ENCODE measurements at places on chromosomes 7 and 10.

DNA sequence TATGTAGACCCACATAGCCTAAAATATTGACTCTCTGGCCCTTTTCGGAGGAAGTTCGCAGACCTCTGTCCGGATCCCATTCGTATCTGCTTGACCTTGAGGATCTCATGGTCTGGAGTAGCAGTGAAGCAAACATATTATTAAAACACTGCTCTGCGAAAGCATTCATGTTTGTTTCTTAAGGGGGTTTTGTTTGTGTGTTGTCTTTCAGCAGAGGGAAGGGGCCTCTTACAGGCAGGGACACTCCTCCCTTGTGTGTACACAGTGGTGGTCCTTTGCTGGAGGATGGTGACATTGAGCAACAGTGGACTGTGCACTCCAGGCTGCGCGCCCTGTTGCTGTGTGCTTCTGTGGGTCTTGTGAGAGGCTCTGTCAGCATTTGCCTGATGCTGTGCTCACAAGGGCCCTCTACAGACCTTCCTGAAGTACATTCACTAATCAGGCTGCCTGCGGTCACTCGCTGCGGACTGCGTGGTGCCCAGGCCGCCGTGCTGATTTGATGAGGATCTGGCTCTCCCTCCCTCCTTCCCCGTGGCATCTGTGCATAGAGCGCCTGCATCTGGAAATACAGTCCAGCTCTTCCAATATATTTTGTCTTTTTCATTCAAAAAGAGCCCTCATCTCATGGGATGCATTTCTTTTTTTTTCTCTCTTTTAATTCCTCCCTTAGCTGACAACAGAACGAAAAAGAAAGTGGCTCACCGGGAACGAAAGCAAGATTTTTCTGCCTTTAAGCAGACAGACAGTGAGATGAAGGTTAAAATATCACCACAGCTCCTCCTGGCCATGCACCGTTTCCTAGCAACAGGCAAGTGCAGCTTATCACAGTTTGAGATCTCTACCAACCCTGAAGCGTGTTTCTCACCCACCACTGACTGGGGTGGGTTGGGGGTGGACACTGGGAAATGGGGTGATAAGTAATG lies 135.8 kb downstream of the CNNM2 start:
- DNase-seq = peak; percentile 33

DNA sequence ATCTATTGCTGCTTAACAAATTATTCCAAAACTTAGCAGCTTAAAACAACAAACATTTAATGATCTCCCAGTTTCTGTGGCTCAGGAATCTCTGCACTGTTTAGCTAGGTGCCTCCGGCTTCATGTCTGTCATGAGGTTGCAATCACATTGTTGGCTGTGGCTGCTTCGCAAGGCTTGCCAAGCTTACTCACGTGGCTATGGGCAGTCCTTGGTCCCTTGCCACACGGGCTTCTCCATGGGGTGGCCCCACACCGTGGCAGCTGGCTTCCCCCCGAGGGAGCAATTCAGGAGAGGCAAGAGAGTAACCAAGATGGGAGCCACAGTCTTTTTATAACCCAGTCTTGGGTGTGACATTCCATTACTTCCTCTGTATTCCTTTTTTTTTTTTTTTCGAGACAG lies 67.4 kb downstream of the NEURL1 start:
- no peak for DNase-seq

DNA sequence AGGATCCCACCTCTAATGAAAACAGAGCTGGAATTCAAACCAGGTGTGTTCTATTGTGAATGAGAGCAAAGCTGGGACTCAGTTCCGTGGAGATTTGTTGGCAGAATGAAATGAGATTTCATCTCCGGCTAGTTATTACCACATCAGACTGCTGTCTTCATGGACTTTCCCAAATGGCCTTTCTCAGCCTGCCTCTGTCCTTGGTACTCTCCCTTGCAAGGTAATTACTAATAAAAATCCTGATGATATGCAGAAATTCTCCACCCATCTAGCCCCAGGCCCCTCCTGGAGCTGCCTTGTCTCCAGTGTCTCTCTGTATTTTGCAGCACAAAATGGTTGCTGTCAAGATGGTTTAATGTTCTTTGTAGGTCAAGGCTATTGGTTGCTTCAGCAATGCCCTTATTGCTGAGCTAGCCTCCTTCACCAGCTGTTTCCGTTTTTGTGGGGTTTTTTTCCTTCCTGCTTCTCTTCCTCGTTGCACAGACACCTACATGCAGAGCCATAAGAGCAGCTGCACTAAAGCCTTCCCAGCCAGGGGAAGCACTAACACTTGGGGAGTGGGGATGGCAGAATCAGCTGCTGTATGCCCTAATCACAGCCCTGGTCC lies 185.0 kb upstream of the GHITM start:
- no peak for DNase-seq

DNA sequence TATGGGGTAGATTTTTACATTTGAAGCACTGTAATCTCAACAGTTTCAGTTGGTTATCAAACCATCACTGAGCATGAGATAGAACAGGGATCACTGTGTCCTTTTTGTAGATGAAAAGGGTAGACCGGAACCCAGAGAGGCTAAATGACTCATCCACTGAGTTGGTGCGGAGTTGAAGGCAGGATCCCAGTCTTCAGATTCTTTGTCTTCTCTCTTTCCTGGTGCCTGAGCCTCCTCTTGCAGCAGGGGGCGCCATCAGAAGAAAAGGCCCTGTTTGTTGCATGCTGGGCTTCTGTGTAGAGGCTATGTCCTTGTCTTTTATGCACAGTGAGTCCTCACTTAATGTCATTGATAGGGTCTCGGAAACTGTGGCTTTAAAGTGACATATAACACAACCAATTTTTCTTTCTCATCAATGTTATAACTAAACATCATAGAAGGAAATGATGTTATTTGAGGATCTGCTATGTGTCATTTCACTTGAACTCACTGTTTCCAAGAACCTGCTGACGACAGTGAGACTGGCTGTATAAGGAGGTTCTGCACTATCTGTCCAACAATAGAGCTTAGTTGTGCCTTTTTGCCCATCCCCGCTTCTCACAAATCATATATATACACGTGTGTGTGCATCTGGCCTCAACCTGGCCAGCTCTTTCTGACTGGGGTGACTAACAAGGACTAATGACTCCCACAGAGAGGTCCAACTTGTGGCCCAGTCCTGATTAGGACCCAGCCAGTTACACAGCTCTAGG lies 14.3 kb downstream of the ZNF282 start:
- no peak for DNase-seq

DNA sequence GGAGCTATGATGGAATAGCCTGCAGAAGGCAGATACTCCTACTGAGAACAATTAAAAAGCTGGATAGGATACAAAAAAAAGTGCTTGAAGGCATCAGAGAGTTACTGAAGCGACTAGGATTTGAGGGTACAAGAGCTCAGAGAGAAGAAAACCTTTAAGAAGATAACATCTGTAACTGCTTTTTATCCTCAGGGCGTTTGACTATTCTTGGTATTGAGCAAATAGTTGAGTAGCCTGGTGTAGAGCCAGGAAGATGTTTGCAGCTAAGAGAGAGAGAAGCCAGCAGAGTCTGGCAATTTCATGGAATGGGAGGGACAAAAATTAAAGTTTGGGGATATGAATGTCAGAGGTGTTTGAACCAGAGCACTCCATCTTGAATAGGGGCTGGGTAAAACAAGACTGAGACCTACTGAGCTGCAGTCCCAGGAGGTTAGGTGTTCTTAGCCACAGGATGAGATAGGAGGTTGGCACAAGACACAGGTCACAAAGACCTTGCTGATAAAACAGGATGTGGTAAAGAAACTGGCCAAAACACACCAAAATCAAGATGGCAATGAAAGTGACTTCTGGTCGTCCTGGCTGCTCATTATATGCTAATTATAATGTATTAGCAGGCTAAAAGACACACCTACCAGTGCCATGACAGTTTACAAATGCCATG lies 428.8 kb downstream of the SH2D4B start:
- DNase-seq = no peak

- DNase-seq = no peak
Measured at GRCh38 chr7:151109094-151110048, 23.1 kb downstream of the AGAP3 start.

- DNase-seq = no peak
Measured at GRCh38 chr10:62381385-62382102, 7.4 kb downstream of the ZNF365 start.

DNA sequence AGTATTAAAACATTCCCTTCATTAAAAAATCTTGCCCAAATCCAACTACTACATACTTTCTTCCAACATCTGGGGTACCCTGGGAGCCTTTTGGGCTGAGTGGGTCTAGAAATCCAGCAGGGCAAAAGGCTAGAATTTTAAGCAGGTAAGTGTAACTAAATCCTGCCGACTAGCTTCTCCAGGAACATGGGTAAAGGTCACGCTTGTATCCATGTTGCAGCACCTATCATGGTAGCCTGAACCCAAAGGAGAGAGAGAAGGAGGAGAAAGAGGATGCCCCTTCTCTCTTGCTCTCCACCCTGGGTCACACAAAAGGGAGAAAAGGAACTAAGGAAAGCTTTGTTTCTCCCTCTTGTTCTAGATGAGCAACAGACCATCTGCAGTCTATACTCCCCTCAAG lies 53.3 kb downstream of the ZNF680 start:
- DNase-seq = no peak

- no peak for DNase-seq
Measured at GRCh38 chr7:12570534-12571461, at the start of gene SCIN. SCIN (plus strand) TSS chr7:12570720; CDS start chr7:12570787, 67 bp downstream.

- DNase-seq = no peak
Measured at GRCh38 chr10:5416981-5417380, 4.6 kb downstream of the NET1 start.

GRCh38 chr10:115985786-115986185 lies 287.2 kb downstream of the GFRA1 start:
- DNase-seq = no peak

DNA sequence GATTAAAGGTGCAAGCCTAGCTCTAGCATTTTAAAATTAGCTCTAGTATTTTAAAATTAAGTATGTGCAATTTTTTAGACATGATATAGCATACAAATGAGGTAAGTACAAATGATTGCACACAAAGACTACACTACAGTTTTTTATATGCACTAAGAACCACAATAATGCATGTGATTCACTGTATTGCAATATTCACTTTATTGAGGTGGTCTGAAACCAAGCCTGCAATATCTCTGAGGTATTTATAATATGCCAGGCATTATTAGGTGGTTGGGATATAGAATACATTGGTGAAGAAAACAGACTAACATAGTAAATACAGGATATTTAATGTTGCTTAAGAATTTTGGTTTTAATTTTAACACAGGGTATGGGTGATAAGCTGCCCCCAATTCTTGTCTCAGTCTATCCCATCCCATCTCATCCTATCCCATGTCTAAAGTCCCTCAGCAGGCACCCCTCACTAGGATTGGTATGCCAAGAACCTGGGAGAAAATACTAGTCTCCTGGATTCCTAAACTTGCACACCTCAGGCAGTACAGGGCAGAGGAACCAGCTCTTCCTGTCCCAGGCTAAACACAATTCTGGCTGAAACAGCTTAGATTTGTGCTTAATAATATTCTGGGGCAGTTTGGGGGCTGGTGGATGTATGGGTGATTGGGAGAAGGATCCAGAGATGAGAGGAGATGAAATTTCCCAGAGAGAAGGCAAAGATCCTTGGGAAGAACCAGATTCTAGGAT lies 90.4 kb downstream of the HIPK2 start:
- DNase-seq = no peak

DNA sequence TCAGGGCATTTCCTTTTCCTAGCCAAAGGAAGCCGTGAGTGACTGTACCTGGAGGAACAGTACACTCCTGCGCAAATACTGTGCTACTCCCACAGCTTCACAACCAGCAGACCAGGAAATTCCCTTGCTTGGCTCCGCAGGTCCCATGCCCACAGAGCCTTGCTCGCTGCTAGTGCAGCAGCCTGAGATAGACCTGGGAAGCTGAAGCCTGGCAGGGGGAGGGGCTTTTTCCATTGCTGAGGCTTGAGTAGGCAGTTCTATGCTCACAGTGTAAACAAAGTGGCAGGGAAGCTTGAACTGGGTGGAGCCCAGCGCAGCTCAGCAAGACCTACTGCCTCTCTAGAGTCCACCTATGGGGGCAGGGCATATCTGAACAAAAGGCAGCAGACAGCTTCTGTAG lies 291.2 kb downstream of the HGF start:
- DNase-seq = no peak

DNA sequence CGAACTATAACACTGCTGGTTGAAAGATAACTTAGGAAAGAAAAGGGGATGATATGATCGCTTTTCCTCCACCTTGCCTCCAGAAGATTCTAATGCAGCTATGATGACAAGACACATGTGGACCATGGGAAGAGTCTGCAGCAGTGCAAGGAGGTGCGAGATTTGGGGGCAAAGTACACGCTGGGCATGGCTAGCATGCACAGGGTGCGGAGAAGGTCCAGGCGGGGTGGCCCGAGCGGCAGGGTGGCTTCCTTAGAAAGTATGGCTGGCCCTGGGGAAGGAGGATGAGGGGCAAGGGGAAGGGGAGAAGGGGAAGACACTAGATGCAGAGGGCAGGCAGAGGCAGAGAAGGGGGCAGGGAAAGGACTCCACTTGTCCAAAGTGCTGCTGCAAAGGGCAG lies 15.6 kb downstream of the ATXN7L1 start:
- no peak for DNase-seq

DNA sequence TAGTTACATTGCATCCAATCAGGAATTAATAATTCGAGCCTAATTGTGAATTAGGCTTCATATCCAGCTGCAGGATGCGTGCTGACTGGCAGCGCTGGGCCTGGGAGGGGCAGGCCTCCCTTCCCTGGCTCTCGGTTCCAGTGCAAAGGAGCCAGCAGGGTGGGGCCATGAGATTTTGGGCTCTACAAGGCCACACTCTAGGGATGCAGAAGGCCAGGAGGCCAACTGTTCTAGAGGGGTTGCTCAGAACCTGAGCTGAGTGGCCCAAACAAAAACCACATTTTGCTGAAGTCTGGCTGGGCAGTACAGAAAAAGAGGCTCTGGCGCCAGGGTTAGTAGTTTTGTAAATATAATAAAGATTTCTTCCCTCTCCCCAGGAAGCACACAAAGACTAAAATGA lies 72.3 kb downstream of the CLEC2L start:
- no peak for DNase-seq

- no peak for DNase-seq
Measured at GRCh38 chr10:71424496-71425194, 27.9 kb downstream of the CDH23 start.

GRCh38 chr7:79272938-79273337 lies 180.5 kb downstream of the MAGI2 start:
- DNase-seq = no peak

GRCh38 chr7:96685755-96686154 lies 23.9 kb downstream of the SEM1 start:
- DNase-seq = no peak

- DNase-seq = no peak
Measured at GRCh38 chr10:20949967-20950366, 52.9 kb upstream of the NEBL start.

DNA sequence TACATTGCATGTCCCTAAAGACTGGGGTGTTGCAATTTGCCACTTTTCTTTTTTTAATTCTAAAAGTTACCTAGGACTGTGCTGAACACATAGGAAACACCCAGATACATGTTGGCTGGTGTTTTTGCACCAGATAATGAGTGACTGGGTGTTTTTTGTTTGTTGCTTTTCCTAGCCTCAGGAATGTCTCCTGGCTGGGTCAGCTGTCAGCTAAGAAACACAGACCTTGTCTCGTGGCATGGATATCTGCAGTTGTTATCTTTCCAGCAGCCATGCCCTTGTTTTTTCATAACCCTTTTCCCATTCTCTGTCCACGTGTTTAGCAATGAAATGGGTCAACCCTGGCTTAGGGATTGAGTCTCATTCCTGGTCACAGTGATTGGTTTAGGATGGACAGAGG lies 433.9 kb upstream of the ZMIZ1 start:
- no peak for DNase-seq

Measured in pulmonary artery endothelial cell (primary cell).